ENCODE measurements at places on chromosomes 7 and 10.
A peak's percentile ranks its signal among the peaks of the same experiment; 100 is the strongest.

- no peak for DNase-seq
Measured at GRCh38 chr7:155048006-155048405, 22.1 kb upstream of the HTR5A start.

- no peak for DNase-seq
Measured at GRCh38 chr10:12606461-12606860, 257.1 kb downstream of the CAMK1D start.

GRCh38 chr7:105336009-105336408 is 52.7 kb downstream of the SRPK2 start:
- DNase-seq: peak; percentile 8

- peak; percentile 49 for DNase-seq
Measured at GRCh38 chr7:106618480-106618879, 42.5 kb downstream of the CCDC71L start.

DNA sequence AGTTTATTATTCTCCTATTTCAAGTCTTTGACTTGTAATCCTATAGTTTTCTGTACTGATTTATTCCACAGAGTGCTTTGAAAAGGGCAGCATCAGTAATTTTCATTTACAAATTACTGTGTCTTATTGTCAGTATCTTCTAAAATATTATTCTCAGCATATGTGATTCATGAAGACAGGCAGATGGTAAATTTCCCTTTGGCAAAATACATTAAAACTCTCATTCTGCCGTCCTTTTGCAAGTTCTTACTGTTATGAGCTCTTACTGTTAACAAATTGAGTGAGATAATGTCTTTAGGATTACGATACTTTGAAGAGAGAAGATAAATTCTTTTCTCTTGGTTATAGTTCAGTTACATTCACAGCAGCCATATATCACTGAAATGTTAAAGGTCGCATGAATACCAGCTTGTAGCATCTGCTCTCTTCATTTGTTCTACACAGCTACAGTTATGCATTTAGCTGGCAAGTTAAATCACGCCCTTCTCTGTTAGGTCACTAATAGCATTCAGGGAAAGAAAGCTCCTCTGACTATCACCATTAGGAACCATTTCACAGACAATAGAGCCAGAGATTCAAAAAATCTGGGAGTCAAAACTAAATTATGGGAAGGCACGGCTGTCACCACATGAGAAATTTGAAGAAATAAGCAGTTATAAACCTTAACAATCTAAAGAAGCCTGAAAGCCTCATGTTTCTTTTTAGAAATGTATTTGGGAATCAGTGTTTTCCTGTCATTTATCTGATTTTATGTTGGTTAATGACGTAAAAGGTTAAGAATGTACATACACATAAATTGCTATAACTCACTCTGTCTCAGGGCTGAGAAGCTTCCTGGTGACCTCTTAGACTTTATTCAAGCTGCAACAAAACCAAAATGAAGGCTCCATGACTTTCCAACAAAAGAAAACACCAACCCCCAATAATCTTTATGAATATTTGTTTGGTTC is 109.6 kb upstream of the SP4 start:
- peak; percentile 83 for DNase-seq

- no peak for DNase-seq
Measured at GRCh38 chr7:96284835-96285234, 37.1 kb downstream of the SLC25A13 start.

DNA sequence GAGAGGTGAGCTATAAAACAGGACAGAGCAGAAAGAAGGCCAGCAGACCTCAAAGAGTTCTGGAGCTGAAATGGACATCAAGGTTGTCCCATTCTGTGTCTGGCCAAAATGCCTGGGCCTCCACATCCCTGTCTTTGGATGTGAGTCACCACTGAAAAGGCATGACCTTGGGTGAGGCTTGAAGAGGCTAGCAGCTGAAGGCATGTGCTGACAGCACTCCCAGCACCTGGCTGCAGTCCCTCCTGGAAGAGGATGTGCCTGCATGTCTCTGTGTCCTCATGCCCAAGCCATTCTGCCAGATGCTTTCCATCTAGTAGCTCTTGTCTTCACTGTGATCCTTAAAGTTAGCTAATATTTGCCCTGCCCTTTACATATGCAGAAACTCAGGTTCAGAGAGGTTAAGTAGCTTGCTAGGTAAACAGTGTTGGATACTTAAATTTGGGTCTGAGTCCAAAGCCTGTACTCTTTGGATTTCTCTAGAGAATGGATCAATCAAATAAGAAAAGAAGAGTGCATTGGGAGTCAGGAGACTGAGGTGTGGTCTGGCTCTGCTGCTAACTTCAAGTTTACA is 35.8 kb downstream of the HECW1 start:
- DNase-seq: no peak

- DNase-seq: no peak
Measured at GRCh38 chr10:88989824-88990383, 694 bp upstream of the FAS start.

GRCh38 chr10:79098596-79099015 is 29.8 kb downstream of the ZMIZ1 start:
- no peak for DNase-seq

DNA sequence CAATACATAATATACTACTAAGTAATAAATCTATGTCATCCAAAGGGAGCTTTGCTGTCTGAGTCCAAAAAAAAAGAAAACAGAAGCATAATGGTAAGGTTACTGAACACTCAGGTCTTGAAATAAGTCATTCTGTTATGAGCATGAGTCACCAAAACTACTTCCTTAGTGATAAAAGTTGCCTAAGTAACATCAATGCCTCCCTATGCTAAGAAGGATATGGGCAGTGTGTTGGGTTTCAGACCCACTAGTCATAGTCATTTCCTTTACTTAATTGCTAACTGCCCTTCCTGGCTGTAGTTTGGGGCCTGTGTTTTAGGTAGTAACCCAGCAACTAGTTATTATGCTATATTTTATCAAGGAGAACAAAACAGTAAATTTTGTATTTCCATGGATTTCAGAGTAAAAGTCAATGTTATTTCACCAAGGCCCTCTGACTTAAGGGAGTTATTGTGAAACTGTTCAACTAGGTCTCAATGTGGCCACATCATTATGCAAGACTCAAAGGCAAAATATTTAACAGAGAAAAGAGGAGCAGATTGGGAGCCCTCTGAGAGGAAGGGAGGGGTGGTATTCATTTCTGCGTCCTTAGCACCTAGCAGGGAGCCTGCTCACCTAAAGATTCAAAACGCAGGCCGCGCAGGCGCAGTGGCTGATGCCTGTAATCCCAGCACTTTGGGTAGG is 11.7 kb upstream of the VIM start:
- DNase-seq: no peak

- DNase-seq: no peak
Measured at GRCh38 chr7:117249696-117250095, 73.2 kb downstream of the WNT2 start.

DNA sequence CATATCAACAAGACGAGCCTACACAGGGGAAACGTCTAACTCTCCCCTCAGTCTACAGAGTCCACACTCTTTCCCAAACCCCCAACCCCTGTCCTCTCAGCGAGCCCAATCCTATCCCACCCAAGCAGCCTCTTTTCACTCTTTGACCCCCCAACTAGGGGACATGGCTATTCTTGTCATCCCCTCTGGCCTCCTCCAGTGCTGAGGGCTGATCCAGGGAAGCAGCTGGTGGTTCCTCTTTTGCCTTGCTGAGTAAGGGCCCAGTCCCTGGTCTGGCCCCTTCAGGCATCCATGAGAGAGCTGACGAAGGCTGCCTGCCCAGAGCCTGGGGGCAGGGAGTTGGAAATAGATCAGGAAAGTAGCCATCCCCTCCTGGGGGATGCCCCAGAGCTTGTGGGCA is 6.4 kb downstream of the NOBOX start:
- no peak for DNase-seq

GRCh38 chr10:43136995-43137716 is 1.1 kb upstream of the CSGALNACT2 start:
- no peak for DNase-seq

GRCh38 chr7:139043823-139044812 is 8.3 kb upstream of the ZC3HAV1L start:
- DNase-seq: peak; percentile 25

DNA sequence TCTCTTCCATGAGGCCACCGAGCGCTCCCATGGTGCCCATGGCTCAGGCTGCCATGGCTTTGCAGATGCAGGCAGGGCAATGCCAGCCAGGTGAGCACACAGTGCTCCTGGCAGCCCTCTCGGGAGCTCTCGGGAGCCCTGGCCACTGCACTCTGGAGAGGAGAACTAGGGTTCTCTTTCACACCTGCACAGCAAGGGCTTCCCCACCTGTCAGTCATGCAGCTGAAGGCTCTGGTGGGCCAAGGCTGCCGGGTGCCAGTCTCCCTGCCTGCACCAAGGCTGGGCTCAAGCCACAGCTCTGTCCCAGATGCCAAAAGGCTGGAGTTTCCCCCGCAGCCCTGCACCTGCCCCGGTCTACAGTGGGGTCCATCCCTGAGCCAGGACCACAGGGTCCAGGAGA is 32.6 kb downstream of the NUDT1 start:
- DNase-seq: no peak

DNA sequence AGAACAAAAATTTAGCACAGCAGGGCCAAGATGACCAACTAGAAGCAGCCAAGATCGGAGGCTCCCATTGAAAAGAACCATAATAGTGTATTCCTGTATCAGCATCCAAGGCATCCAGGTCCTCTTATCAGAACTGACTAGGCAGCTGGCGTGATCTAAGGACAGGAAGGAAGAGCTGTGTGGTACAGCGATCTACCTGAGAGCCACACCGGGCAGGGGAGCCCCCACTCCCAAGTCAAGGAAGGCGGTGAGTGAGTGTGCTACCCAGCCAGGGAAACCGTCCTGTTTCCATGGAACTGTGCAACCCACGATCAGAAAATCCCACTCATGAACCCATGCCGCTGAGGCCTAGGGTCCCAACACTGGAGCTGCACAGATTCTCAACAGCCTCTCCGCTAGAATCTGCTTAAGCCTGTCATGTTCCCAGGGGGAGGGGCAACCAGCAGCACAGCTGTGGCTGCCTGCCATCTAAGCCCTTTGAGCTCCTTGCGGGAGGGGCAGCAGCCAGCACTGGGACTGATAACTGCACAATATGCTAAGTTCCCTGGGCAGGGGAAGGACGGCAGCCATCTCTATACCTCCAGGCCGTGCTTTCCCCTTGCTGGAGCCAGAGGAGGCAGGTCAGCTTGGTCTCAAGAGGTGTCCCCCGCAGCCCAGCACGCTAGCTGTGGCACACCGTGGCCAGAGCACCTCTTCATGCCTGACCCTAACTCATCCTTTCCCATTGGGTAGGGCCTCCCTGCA is 213.0 kb upstream of the SMIM30 start:
- DNase-seq: no peak

DNA sequence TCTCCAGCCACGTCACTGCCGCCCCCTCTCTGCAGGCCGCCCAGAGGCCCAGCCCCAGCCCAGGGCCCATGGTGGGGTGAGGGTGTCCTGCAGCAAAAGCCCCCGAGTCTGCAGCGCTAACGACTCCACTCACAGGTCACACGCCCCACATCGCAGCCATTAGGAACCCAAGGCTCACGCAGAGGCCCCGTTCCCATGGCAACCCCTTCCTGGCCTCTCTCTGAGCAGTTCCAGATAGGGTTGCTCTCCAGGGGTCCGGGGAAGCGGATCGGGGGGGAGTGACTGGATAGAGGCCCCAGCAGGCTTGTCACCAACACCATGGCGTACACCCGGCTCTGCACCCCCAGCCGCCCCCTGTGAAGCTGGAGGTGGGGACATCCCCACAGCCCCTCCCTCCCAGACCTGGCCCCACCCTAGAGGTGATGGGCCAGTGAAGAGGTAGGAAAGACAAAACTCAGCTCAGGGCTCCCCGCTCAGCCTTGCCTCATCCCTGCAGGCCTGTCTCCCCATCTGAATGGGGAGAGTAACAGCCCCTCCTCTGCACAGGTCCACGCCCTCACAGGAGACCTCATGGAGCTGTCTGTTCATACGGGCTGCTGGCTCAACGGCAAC is 41.2 kb downstream of the TNRC18 start:
- no peak for DNase-seq

- DNase-seq: no peak
Measured at GRCh38 chr10:72254813-72255568, 18.7 kb upstream of the DDIT4 start.

GRCh38 chr10:90887555-90887954 is 15.8 kb downstream of the RPP30 start:
- no peak for DNase-seq

DNA sequence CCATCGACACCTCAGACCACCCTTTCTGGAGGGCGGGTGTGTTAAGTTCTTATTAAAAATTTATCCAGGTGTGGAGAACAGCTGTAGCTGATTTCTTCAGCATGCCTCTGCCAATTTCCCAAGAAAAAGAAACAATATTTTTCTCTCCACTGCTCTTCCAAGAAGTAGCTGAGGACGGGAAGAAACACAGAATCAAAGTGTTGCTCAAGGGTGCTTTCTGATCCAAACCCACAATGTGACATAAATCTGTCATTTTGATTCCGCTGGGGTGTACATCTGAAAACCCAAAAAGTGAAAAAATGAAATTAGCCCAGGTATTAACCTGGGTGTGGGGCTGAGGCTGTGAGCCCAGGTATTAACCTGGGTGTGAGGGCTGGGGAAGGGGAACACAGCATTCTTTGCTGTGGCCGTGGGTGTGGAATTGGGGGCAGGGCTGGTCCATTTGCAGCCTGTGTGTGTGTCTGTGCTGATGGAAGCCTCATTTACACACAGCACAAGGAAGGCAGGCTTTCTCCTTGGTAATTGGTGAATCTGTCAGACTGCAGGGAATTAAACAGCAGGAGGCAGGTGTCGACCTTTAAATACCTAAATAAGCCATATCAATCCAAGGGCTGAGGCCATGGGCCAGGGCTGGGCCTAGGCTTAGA is 48.4 kb upstream of the CCDC3 start:
- no peak for DNase-seq

- no peak for DNase-seq
Measured at GRCh38 chr7:107100824-107101223, 56.3 kb downstream of the PRKAR2B start.

DNA sequence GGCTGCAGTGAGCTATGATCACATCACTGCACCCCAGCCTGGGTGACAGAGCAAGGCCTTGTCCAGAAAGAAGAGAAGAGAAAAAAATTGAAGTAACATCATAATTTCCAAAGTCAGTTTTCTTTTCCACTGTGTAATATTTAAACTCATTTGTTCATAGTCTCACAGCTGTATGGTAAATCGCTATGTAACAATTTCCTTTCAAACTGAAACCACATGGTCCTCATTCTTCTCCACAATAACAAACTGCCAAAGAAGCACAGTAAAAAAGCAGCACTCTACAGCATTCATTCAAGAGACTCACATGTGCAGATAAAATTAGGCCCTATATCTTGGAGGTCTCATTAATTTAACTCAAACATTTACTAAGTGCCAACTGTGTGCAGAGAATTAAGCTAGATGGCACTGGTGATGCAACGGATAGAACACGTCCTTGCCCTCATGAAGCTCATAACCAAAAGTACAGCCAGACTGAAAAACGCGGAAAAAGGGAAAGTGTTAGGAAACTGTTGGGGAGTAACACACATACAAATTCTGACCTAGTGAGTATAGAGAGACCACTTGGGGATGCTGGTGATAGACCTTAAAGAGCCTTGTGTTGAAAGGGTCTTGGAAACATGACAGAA is 174.0 kb upstream of the KCTD7 start:
- no peak for DNase-seq

GRCh38 chr7:40922316-40922670 is 780.6 kb downstream of the INHBA start:
- DNase-seq: no peak

- no peak for DNase-seq
Measured at GRCh38 chr7:70215491-70215890, 617.2 kb downstream of the AUTS2 start.

Measured in NCI-H1105 treated with DMSO at 0.1 percent for 48 hours (cell line).